GM04504 (cell line): ENCODE measurements at places on chromosomes 12 and 14.

DNA sequence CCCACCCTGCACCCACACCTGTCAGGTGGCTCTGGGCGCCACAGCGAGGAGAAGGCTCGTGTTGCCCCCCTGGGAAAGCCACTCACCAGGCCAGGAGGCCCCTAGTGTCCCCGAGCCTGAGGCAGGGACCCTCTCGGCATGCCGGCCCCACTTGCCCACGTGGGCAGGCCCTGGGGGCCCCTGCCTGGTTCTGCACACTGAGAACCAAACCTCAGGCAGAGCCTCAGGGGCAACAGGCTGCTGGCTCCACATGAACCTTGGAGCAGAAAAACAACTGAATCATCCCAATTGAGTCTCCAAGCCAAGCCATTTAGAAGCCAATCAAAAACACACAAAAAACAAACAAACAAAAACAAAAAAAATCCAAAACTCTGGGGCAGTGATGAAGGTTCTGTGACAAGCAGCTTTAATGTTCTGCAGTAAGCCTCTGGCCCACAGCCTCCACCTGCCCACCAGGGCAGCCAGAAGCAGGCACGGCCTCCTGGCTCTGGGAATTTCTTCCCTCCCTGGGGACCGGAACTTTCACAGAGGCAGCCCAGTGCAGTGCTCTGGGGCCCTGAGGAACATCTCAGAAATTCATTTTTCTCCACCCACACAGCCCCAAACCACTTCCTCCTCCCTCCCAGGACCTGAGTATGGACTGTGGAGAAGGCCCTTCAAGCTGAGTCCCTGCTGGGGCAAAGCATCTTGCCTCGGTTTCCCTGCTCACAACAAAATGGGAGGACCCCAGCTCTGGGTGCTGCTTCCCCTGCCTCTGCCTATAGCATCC, 90.2 kb downstream of the CHGA start:
- peak; percentile 17 for DNase-seq

GRCh38 chr14:68369281-68370056, 423.4 kb downstream of the ZFP36L1 start:
- DNase-seq, result no peak

DNA sequence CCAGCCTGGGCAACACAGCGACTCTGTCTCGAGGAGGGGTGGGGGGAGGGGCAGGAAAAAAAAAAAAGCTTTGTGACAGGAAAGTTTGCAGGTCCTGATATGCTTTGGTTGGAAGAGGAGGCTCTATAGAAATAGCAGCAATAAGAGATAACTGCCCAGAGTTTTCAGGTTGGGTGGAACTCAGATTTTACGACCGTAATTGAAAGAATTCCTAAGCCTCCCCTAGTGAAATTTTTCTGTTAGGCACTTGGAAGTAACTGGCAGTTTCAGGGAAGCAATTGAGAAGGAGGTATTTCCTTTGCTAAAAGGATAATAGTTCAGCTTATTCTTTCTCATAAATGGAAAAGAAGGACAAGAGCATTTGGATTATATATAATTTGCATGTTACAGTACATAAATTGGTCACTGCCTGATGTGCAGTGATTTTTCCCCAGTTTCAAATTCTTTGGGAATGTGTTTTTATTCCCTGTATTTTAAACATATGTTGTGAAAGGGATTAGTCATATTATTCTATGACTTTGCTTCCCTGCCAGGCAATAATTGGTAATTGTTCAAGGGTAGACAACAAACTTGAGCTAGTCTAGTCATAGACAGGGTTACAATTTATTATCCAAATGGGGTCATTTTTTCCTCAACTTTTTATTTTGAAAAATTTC, 452.8 kb downstream of the AEBP2 start:
- DNase-seq, result no peak

DNA sequence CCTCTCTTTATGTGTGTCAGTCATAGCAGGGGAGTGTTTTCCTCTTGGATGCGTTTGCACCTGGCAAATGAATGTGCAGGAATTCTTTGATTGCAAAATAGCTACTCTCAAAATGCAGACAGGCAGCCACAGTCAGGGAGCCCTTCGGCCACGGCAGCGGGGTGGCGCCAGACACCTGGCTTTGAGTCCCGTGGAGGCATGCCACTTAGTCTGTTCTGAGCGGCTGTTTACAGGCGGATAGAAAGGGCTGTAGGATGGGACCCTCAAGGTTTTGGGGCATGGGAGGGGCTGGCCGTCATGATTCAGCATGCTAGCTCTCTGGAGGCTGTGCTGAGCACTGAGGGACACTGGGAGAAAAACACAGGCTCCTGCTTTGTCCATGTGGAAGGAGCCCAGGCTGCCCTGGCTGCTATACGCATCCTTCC, 117.1 kb downstream of the SLC25A47 start:
- DNase-seq, result no peak

- no peak for DNase-seq
Observed at GRCh38 chr14:103941973-103942736, at the start of gene RD3L. Gene RD3L (minus strand): TSS chr14:103942529. CDS start chr14:103941695, 834 bp downstream.

DNA sequence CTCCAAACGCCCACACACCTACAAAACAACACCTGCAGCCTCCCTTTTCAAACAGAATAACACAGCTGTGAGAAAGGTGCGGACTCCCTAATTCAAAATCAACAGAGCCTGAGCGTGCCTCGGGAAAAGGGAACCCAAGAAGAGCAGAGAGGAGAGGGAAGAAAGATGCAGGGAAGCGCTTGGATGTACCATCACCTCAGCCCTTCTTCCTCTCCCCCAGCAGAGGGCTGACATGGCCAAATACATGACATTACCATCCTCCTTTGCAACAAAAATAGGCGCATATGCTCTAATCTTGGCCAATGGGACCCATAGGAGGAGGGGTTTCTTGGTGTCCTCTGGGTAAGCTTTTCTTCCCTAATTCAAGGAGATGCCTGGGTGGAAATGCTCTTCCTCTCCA, 78.0 kb downstream of the CPSF2 start:
- DNase-seq, result no peak

DNA sequence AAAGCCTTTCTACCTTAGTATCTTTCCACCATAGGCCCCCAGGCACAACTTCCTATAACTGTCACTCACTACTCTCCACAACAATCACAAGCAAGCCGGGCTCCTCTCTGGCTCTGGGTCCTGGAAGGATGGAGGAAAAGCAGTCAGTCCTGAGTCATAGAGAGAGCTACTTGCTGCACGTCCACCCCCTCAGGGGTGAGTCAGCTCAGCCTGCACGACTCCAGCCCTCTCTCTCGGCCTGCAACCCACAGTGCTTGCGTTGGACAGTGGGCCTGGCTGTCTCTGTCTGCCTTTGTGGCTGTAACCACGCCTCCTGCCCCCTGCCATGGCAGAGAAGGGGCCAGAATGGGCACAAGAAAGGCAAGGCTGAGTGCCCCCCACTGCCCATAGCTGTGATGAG, 154.1 kb upstream of the FKBP4 start:
- DNase-seq, result peak; percentile 91

- DNase-seq, result no peak
Observed at GRCh38 chr14:68417009-68417650, 375.7 kb downstream of the ZFP36L1 start.

DNA sequence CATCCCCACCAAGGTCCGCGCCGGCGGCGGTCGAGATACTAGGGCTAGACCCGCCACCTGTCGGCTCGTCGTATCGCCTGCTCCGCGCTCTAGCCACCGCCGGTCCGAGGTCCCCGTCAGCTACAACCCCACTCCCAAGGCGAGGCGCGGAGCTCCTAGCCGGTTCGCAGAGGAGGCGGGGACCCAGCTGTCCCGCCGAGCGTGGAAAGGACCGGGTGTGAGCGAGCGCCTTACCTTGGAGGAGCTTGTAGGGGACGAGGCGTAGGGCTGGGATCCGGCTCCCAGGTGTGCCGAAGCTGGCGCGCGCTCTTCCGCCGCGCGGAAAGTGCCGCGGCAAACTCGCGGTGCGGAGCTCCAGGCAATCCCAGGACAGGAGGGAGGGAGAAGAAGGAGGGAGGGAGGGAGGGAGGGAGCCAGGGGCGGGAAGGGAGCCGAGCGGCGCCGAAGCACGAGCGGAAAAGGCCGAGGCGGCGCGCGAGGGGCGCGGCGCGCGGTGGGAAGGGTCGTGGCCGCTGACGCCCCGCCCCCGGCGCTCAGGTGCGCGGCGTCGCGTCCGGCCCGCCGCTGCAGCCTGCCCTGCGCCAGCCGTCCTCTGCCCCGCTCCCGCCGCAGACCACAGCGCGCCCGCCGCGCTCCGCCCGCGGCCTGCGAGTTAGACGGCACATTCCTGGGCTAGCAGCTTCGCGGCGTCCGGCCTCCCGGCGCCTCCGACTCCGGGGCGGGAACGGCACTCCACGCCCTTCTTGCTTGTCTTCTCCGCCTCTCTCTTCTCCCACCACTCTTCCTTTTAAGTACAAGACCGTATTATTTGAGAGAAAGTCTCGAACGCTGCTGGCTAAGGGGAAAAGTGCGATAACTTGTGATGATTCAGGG, at the start of gene PAWR:
TSS of gene PAWR (minus strand) at position 327 of the 873 bp plus-strand sequence. CDS start 720 bp downstream, outside the sequence.
- no peak for DNase-seq

GRCh38 chr12:48999371-49000131, at the start of gene DDN:
Gene DDN (minus strand): TSS chr12:48999375. CDS start chr12:48999287, 88 bp downstream.
- DNase-seq, result no peak

DNA sequence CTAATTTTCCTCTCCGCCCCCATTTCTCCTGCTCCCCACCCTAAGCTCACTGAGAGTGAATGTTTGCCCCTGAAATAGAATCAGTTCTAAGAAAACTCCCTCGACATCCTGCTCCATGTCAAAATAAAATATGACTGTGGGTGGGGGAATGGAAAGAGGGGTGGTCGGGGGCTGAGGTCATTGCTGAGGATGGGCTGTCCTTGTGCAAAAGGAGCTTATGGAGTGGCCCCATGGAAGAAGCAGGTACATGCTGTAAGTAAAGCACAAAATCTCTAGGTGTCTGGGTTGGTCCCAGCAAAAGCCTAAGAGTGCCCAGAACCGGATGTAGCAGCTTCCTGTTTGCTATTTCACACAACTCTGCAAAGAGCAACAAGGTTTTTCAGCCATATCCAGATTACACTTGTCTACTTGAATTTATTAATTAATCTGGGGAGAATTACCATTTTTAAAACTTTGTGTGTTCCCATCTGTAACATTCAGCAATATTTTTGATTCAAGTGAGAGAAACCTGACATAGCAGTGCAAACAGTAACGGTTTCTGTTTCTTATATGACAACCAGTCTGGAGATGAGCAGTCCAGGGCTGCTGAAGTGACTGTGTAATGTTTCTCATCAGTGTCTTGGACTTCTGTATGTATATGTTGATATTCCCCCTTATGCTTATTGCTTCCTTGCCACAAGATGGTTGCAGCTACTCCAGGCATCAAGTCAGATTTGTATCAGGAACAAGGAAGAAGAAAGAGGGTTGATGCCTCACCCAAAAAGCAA, 40.4 kb upstream of the GZMB start:
- DNase-seq, result no peak

GRCh38 chr14:61803755-61804154, 41.5 kb downstream of the SNAPC1 start:
- DNase-seq, result no peak

DNA sequence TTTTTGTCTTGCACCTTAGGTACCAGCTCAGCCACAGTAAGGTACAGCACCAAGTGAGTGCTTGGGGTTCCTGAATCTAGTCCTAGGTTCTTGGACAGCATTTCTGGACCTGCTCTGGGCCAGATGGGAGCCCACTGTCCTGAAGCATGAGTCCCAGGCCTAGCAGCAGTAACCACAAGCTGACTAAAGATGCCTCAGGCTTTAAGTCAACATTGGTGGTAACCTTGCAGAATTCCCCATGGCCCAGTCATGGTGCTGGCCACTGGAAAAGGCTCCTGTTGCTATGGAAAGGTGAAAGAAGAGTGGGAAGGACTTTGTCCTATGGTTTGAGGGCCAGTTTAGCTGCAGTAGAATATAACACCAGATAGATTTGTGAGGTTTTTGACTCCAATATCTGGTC, 86.9 kb upstream of the CLEC14A start:
- DNase-seq, result peak; percentile 58

- no peak for DNase-seq
Observed at GRCh38 chr14:22397221-22397737, 191.7 kb downstream of the DAD1 start.

GRCh38 chr14:95490727-95491451, 25.6 kb downstream of the SYNE3 start:
- DNase-seq, result no peak

DNA sequence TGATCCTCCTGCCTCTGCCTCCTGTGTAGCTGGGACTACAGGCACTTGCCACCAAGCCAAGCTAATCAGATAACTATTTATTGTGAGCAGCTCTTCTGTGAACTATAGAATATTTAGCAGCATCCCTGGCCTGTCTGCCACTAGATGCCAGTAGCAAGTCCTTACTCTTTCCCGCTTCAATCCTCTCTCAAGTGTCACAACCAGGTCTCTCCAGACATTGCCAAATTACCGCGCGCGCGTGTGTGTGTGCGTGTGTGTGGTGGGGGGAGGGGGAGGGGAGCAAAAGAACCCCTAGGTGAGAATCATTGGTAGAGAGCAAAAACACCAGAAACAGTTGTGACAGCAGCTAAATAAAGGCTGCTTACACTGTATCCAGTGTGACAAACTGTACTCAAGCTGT, 49.9 kb downstream of the PPP2R5E start:
- no peak for DNase-seq

DNA sequence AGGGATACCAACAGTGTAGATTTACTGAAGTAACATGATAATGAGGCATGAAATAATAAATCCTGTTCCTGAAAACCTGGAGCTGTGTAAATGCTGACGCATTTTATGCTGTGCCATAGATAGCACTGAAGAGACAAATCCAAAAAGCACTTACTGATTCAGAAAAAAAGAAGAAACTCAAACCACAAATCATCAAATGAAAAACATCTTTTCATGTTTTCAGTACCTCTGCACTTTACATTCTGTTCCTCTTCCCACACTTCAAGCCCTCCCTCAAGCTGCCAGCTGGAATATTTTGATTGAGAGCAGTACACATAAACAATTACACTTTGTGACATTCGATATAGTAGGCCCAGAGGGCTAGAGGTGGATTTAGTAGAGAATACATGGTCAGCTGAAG, 362.3 kb downstream of the NAV3 start:
- DNase-seq, result no peak
